ENCODE measurements at places on chromosomes 5 and 9.

DNA sequence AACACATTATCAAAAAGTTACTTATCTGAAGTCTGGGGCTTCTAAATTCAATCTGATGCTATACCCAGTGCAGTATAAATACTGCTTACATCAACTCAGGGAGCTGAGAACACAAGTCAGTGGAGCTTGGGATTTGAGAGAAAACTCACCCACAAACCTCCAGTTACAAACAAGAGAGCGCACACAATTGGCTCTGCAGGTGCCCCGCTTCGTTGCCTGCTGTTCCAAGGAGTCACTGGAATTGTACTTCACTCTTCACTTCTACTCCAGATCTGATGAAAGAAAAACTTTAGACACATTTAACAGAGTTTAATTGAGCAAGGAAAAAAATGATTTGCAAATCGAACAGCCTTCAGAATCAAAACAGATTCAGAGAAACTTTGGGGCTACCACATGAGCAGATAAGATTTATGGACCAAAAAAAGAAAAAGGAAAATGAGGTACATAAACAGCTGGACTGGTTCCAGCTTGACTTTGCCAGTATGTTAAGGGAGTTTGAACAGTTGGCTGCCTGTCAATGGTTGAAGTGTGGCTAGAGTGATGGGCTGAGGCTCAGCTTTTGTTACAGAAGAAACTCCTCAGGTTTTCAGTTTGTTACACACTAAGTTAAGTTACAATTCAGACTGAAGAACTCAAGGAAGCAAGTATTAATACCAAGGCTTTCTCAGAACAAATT lies 156.6 kb downstream of the AOPEP start:
- no peak for DNase-seq

DNA sequence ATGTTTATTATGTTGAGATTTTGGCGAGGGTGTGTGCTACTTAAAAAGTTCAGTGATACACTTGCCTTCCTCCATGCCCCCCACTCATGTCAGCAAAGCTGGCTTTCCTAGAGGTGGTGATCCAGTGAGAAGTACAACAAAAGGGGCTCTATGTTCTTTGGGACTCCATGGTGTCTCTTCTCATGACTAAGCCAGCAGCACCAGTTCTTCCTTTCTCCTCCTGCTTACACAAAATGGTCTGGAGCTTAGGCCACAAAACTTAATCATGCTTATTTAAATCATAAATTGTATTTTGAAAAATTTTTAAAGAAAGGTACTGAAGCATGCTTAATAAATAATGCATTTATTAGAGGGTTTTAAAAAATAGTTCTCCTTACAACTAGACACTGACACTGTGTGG lies 22.4 kb downstream of the MOCS2 start:
- DNase-seq: no peak

GRCh38 chr5:144547098-144547499 lies 376.4 kb downstream of the KCTD16 start:
- no peak for DNase-seq

GRCh38 chr9:120402741-120403542 lies 177.0 kb downstream of the CDK5RAP2 start:
- no peak for DNase-seq

DNA sequence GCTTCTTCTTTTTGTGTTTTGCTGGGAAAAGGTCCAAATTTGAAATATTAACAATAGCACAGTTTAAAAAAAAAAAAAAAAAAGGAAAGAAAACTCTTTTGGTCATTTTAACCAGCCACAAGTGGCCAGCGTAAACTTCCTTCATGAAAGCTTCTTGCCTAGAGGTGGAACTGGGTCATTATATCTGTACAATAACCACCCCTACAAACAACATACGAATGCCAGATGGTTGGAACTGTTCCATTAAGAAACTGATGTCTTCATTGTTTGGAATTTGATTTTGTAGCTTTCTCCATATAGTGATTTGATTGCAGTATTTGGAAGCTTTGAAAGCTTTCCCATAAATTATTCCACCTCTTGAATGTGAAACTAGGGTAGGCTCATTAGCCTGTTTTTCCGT lies 18.3 kb upstream of the LPAR1 start:
- no peak for DNase-seq

DNA sequence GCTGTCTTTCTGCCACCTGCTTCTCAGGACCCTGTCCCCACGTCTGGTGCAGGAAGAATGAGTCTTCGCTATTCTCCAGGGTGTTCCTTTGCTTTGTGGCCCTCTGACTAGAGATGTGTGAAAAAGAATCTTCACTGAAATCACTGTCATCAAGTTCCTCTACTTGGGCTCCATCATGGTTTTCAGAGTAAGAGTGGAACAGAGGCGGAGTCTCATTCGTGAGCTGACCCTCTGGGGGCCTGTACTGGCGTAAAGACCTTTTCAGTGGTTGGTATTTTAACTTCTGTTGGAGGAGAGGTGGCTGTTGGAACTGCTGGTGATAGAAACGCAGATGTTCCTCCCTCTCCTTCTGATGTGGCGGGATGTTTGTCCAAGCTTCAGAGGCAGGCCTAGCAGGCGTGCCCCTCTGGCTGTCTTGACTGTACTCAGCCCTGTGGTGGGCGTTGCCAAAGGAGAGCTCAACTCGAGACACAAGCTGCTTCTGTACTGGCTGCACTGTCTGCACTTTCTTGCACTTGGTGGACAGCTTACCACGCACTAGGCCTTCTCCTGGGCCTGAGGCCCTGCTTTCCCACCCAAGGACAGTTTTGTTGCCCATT lies 72.0 kb downstream of the KIF24 start:
- no peak for DNase-seq

GRCh38 chr5:152051499-152052454 lies 127.1 kb upstream of the GLRA1 start:
- no peak for DNase-seq

All from LNCaP clone FGC (cell line).